Stimulated activated CD8-positive, alpha-beta memory T cell treated with anti-CD3 and anti-CD28 coated beads, Interleukin-7, amount 100 ng/mL, for 1 hour (primary cell): ENCODE measurements at places on chromosomes 11 and 22.

GRCh38 chr11:91272089-91272488 is 952.5 kb upstream of the FAT3 start:
- DNase-seq = no peak

DNA sequence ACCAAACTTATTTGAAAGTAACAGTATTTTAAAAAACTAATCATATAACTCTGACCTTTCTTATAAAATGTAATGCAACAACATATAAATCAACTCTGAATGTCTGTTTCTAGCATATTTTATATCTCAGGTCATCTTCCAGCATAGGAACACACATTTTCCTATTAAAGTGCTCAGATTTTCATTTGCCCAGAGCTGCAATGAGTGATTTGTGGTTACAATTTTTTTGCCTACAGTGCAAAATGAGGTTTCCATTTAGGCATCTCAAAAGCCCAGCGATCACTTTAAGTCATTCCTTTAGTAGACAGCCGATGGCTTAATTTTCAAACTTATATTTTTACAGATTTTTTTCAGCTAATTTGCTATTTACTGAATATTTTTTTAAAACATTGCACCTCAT is 1.0 kb downstream of the LYVE1 start:
- DNase-seq = no peak

DNA sequence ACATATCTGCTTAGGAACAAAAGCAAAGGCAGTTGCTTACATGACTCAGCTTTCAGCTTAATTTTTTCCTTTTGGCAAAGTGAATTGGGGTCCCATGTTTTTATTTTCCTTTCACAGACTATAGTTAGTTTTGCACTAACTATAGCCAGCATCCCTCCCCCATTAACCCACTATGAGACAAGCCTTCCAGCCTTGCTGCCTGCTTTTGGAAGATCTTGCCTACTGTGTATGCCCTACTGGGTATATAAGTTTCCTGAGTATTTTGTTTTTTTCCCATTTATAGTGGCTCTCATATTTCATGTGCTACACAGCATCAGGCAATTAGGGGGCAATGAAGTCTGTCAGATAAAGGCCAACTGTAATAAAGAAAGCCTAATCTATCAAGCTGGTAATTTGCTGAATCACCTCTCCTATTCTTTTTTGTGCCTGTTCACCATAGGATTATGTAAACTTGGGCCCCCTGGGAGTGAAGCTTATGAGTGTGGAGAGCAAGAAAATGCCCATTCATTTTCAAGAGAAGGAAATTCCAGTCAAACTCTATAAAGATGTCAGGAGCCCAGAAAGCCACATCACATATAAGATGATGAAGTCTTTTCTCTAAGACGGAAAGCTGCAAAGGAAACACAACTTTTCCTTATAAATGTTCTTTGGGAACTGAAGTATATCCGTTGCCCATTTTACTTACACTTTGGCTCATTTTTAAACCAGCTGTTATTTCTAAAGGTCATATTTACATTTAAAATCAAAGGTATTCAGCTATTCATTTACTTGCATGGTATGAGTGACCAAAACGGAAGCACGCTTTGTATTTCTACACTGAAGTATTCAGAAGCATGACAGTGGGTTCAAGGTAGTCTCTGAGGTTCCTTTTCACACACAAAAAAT is 64.0 kb downstream of the CCDC83 start:
- no peak for DNase-seq

DNA sequence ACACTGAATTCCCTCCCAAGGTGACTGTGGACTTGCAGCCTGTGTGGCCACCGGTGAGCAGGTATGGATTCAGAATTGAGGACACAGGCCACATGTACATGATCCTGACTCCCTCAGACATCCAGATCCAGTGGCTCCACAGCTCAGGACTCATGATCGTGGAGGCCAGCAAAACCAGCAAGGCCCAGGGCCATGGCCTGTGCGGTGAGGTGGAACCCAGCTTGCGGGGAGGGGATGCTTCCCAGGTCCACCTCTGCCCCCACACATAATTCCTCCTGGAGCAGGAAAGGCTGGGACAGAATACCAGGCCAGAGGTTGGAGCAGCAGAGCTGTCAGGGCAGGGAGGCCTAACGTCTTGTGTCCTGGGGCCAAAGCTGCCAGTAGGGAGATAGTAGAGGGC is 82.1 kb downstream of the OTOG start:
- DNase-seq = no peak

GRCh38 chr22:30947816-30948454 is 20.6 kb downstream of the MORC2 start:
- no peak for DNase-seq

GRCh38 chr11:94837317-94837716 is 69.2 kb downstream of the AMOTL1 start:
- DNase-seq = no peak

DNA sequence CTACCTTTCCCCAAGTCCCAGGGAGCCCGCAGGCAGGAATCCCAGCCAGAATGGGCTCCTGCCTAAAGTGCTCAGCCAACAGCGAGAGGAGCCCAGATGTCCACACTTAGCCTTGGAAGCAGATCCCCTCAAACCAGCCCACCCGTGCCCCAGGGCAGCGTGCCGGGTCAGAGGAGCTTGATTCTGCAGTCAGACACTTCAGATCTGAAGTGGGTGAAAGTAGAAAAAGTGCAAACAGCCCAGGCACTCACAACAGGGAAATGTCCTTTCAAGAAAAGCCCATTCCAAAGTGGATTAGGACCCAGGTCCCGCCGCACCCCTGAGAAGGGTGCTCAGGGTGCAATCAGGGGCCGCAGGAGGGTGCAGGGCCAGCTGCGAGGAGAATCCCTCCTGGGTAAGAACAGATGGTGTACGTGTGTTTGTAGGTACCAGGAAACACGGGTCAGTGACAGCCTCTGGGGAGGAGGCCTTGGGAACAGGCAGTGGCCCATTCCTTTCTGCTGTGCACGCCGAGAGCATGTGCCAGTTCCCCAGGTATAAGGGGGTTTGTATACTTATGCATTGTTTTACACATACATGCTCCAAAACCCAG is 17.7 kb downstream of the ELFN2 start:
- DNase-seq = no peak

DNA sequence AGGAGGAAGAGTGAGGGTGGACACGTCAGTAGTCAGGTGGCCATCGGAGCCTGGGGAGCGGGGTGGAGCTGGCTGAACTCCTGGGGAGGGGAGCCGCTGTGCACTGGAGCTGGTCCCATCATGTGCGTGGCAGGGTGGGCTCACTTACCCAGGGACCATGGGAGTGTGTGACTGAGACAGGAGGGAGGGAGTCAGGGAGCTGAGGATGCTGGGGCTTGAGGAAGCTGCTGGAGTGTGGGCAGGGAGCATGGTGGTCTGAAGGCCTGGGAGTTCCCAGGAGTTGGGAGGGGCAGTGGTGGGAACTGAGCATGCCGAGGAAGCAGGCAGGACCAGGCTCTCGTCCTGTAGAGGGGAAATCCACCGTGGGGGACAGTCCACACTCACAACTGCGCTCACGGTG is 18.0 kb downstream of the CLDN5 start:
- no peak for DNase-seq

DNA sequence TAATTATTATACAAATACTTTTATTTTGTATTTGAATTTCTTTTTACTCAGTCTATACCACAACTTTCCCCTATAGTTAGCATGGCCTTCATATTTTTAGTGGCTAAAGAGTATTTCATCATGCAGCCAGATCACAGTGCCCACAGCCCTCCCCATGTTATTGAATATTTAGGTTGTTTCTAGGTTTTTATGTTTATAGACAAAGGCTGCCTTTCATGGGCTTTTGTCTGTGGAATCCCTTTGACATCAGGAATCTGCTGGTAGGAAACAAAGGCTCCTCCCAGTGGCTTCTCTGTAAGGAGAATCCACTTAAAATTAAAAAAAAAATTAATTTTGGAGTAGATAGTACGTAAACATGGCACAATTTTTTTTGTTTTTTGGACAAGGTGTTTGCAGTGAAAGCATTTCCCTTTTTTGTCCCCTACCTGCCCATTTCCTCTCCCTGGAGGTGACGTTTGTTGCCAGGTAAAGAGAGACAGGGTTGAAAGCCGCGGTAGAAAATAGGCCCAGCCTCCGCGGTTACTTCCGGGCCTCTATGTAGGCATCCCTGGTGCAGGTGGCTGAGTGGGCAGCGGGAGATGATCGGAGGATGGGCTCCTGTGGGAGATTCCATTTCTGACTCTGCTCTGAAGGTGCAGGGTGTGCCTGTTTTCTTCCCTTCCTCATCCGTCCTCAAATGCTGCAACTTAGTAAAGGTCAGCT is 82.2 kb upstream of the OR4B1 start:
- no peak for DNase-seq

- DNase-seq = no peak
These were observed 134.6 kb downstream of the SPATA19 start for GRCh38 chr11:133710681-133711240.
